ENCODE measurements at places on chromosomes 2 and 18.

DNA sequence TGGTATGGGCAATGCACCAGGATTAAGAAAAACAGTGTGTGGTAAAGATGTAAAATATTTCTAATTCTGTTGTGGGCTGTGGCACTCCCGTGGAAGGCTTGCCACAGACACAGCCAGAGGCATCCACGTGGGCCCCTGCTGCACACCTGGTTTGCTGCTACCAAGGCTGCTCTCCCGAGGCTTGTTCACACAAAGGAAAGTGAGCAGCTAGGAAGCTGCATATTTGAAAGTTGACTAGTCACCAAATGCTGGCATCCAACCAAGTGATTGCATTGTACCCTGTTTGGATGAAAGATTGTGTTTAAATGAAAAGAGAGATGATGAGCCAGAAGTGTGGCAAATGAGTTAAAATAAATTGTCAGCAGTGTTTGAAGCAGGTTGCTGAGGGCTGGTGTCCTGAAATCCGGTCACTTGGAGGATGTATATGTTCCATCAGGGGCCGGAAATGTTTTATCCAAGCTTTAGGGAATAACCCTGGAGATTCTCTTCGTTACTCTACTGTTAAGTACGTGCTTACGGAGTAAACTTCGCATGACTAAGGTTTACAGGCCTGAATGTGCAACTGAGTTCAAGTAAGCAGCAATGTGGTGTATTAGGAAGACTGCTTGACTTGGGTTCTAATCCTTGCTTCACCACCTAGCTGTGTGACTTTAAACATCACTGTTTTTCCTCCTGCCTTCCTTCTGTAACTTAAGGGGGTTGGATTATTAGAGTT, 86.1 kb downstream of the MSH2 start:
- DNase-seq: peak; percentile 83

- DNase-seq: no peak
Observed at GRCh38 chr2:24501813-24502212, 10.8 kb downstream of the NCOA1 start.

- DNase-seq: no peak
Observed at GRCh38 chr18:76126327-76126726, 368.7 kb downstream of the ZNF516 start.

DNA sequence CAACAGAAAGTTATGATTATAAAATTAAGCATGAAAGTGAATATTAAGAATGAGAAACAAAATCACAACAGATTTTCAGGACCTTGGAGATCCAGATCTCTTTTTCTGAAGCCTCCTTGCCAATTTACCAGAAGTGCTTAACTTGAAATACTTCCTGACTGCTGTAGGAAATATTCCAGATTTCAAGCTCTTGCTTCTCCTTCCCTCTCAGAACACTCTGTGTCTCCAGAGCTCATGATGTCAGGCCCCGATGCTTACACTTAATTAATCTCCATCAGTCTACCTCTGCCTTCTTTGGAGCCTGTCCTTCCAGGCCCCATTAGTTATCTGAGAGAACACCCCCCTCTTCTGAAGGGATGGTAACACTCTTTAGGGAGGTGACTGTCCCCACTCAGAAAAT, 20.7 kb upstream of the NT5C1B start:
- no peak for DNase-seq

GRCh38 chr2:107597507-107597906, 229.2 kb upstream of the RGPD4 start:
- no peak for DNase-seq

Data from AG04450 (cell line).